Activated naive CD4-positive, alpha-beta T cell treated with anti-CD3 and anti-CD28 coated beads, Interleukin-2, amount 50 U/mL, for 72 hours (primary cell): ENCODE measurements at places on chromosomes 7 and 10.

DNA sequence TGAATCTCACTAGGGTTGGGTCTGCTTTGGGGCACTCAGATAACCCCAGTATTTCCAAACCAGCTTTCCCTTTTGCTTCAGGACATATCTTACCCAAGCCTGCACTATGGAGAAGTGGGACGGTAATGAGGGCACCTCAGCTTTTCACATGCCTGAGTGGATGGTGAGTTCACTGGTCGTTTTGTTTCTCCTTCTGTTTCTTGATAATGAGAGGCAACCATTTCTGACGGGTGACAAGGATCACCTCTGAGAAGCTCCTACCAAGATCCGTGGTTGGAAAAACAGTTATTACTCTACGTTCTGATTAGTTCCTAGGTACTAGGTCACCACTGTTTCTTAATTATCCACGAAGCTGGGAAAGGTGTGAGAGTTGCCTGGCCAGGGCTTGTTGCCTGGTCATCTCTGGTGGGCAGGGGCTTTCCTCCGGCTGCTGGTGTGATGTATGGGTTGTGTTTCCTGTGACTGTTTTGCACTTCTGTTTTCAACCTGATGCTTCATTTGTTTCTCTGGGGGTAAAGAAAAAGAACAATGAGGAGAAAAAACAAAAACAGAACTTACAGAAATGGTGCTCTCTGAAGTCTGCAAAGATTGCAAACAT is 65.7 kb upstream of the STRIP2 start:
- peak; percentile 21 for DNase-seq

- DNase-seq = no peak
These were observed 1.1 kb downstream of the RADIL start for GRCh38 chr7:4882169-4883032.

- DNase-seq = no peak
These were observed 262.8 kb upstream of the TCERG1L start for GRCh38 chr10:131574363-131574706.

- no peak for DNase-seq
These were observed 7.9 kb upstream of the WIPF3 start for GRCh38 chr7:29798422-29798821.

DNA sequence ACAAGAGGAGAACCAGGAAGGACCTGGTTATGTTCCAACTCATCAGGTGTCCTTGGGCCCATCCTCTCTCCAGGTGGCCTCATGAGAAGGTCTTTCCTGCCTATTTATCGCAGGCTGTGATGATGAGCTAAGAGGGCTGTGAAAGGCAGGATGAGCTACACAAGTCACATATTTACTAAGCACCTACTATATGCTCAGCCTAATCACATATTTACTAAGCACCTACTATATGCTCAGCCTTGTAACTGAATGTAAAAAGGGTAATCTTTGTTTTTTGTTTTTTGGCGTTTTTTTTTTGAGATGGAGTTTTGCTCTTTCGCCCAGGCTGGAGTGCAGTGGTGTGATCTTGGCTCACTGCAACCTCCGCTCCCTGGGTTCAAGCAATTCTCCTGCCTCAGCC is 44.2 kb upstream of the NPFFR1 start:
- DNase-seq = no peak

- DNase-seq = no peak
These were observed 693.3 kb downstream of the GRID1 start for GRCh38 chr10:85673270-85673669.

DNA sequence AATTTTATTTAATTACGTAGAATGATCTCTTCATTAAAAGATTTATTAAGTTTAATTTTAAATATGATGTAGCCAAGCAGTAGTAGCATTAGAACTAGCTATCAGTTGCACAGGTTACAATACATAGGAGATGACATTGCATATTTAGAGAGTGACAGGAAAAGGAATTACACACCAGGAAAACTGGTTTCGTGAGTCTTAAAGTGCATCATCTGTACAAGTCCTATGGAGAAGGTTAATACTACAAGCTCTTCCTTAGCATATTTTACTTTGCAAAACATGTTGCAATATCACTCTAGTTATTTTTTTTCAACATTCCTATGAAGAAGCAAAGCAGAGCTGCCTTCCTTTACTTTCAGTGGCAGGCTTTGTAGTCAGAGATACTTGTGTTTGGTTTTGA is 20.2 kb upstream of the SEM1 start:
- no peak for DNase-seq

GRCh38 chr10:43594944-43595589 is 11.2 kb upstream of the ZNF485 start:
- DNase-seq = peak; percentile 22

DNA sequence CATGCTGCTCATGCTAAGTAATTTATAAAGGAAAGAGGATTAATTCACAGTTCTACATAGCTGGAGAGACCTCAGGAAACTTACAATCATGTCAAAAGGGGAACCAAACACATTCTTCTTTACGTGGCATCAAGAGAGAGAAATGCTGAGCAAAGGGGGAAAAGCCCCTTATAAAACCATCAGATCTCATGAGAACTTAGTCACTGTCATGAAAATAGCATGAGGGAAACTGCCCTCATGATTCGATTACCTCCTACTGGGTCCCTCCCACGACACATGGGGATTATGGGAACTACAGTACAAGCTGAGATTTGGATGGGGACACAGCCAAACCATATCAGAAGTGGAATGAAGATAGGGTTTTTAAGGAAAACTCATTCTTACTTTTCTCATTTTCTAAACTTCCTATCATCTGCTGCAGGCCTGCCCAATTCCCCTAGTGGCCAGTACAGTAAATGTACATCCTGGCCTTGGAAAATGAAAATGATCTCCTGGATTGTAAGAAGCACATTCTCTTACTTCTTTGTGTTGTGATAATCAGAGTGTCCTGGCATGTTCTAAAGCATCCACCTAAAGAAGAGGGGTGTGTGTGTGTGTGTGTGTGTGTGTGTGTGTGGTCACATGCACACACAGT is 421.5 kb downstream of the LRMDA start:
- no peak for DNase-seq

GRCh38 chr7:90384433-90384832 is 18.8 kb upstream of the CLDN12 start:
- DNase-seq = no peak

DNA sequence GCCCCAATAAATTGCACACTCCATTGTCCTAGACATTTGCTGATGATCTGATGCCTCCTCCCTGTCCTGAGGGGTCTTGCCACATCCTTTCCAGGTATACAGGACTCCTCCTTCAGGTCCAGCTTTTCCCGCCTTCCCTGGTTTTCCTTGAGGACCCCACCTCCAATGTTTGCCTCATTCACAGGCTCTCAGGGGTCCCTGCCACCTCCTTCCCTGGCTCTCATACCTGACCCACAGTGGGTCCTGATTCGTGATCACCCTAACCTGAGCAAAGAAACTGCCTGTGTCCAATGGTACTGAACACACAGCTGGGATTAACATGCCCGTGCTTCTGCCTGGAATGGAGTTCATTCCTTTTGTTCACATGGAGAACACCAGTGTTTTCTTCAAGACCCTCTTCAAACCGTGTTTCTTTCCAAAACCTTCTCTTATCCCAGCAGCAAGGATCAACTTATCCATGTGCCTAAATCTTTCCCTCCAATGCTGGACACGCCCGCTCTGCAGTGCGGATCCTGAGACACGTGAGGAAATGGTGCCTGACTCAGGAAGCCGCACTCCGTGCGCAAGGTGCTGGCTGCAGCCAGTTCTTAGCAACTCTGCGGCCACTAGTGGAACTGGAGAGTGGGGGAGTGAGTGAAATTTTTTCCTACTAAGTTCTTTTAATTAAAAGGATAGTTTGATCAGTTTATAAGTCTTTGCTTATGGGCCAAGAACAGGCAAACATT is 354.6 kb upstream of the SHH start:
- DNase-seq = no peak

- no peak for DNase-seq
These were observed 138.1 kb downstream of the VTI1A start for GRCh38 chr10:112585126-112585525.

GRCh38 chr10:103626178-103626577 is 132.7 kb downstream of the NEURL1 start:
- no peak for DNase-seq

DNA sequence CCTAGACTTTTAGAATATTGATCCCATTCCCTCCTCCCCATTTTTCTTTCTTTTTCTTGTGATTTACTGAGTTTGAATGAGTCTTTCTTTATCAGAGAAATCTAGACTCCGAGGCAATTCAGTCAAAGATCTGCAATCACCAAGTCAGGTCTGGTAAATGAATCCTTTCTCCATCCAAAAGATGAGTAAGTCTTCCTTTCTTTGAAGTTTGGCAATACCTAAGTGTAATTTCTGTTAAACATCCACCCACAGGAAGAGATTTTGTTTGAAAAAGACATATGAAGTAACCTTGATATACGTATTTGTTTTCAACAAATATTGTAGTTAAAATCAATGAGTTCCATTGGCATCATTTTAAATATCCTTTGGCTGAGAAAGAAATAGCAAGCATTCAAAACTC is 58.3 kb downstream of the SLC39A12 start:
- no peak for DNase-seq

GRCh38 chr7:106968160-106968559 is 76.3 kb upstream of the PRKAR2B start:
- no peak for DNase-seq

- DNase-seq = no peak
These were observed 691.9 kb downstream of the INHBA start for GRCh38 chr7:41010967-41011366.

GRCh38 chr7:27051451-27051850 is 44.3 kb downstream of the HOXA1 start:
- DNase-seq = no peak

GRCh38 chr7:128165927-128166420 is 75.1 kb upstream of the LEP start:
- DNase-seq = no peak

DNA sequence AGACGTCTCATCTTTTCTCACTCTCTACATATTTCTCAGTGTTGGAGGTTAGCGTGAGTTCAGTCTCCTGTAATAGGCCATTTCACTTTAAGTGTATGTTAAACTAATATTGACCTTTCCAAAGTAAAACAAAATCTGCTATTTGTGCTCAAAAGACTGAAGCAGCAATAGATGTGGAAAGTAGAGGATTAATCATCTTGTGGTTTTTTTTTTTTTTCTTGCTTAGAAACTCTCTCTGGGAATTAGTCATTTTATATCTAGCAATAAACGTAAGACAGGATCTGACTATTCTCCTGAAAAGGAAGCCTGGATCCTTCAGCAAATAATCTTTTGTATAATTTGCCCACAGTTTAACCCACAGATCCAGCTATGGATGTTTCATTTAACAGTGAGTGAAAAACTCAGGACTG is 81.7 kb downstream of the NRP1 start:
- no peak for DNase-seq

GRCh38 chr10:15169555-15170401 is 1.3 kb upstream of the NMT2 start:
- peak; percentile 57 for DNase-seq

DNA sequence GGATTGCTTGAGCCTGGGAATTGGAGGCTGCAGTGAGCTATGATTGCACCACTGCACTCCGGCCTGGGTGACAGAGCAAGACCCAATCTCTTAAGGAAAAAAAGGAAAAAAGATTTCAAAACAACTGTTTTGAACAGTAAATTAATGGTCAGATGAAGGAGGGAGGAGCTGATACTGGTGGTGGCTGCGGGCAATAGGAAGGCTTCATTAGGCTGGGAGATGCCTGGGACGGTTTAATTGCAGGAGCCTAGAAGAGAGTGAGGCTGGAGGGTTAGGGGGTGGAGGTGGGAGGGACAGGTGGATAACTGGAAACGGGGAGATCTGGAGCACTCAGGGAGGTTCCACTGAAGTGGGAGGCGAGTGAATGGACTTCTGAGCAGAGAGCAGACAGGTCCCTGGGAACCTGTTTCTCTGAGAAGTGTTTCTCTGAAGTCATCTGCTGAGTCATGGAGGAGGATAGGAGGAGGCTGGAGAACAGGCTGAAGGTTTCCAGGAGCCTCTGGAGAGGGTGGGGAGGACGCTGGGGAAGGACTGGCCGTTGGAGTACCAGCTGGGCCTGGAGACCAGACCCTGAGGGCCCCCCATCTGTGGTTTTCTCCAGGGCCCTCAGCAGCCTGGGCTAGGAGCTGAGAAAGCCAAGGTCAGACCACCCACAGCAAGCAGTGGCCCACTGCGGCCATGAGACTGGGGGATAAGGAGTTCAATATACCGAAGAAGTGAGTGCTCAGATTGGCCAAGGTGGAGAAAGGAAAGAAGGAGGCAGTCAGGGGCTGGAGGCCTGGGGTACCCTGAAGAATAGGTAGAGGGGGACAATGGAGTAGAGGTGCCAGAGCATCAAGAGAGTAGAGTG is 14.4 kb upstream of the YWHAG start:
- no peak for DNase-seq

GRCh38 chr10:13658871-13659685 is 72.3 kb downstream of the PRPF18 start:
- no peak for DNase-seq

DNA sequence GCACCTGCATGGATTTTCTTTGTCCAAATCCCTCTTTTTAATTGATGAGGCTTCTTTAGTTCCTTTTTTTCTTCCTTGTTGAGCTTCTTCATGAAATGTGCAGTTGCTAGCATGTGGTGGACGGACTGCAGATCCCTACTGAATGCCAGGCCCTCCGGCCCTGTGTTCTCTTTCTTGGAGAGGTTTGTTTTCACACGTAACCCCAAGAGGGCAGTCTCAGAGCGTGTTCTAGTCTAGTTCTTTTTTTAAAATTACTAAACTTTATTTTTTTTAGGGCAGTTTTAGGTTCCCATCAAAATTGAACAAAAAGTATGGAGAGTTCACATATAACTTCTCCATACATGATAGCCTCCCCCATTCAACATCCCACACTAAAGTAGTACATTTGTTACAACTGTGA is 190.0 kb downstream of the CFTR start:
- DNase-seq = no peak
